ENCODE measurements at places on chromosomes 13 and 19. TPM values are rescaled to one million over a fixed set of nuclear protein-coding genes. Genes with fewer than 3 reads are reported as not detected.

CABP5 gene
- not detected for polyA plus RNA-seq

TPTE2 gene
- polyA plus RNA-seq = not detected

- no peak overlapping the region for H3K27ac ChIP-seq
- no peaks in the 10 kb centered on the region for H3K27me3 ChIP-seq
- H3K4me3 ChIP-seq = no peak overlapping the region
Measured at GRCh38 chr13:34678154-34678553, 263.9 kb upstream of the NBEA start.

DNA sequence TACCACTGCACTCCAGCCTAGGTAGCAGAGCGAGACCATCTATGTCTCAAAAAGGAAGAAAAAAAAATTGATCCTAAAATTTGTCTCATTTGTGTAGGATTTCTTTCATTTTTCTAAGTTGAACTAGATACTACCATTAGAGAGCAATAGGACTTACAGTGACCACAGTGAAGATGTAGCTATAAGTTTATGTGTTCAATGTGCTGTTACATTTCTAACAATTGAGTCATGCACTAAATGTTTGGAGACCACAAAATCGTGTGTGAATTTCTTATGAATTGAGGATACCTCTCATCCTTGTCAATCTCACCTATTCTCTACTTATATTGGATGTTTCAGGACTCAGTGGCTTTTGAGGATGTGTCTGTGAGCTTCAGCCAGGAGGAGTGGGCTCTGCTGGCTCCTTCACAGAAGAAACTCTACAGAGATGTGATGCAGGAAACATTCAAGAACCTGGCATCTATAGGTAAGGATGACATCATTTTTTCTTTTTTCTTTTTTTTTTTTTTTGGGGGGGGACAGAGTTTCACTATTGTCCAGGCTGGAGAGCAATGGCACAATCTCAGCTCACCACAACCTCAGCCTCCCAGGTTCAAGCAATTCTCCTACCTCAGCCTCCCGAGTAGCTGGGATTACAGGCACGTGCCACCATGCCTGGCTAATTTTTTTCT, 12.8 kb downstream of the ZNF791 start:
- no peaks in the 10 kb centered on the region for H3K4me1 ChIP-seq
- H3K36me3 ChIP-seq = peaks cover 3% of the 10 kb centered on the region
- H3K27me3 ChIP-seq = no peaks in the 10 kb centered on the region
- H3K4me3 ChIP-seq = no peak overlapping the region
- DNase-seq = no peak

DNA sequence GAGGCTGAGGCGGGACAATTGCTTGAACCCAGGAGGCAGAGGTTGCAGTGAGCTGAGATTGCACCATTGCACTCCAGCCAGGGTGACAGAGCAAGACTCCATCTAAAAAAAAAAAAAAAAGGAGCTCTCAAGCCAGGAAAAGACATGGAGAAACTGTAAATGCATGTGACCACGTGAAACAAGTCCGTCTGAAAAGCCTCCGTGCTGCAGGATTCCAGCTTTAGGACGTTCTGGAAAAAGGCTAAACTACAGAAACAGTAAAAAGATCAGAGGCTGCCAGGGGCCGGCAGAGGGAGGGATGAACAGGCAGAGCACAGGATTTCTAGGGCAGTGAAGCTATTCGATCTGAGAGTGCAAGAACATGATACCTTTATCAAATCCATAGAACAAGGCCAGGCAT, 40.7 kb upstream of the NDUFS7 start:
- H3K27ac ChIP-seq = no peak overlapping the region
- no peak for DNase-seq
- no peak overlapping the region for H3K4me3 ChIP-seq

DNA sequence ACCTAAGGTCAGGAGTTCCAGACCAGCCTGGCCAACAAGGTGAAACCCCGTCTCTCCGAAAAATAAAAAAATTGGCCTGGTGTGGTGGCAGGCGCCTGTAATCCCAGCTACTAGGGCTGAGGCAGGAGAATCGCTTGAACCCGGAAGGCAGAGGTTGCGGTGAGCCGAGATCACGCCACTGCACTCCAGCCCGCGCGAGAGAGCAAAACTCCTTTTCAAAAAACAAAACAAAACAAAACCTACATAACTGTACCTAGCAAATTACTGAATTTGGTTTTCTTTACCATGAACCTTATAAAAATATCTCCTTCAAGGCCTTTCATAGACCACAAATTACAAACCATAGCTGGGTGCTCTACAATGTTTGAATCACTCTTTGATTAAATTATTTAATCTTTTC, 760 bp downstream of the ZNF91 start:
- H3K4me1 ChIP-seq = peaks cover 9% of the 10 kb centered on the region
- no peak for DNase-seq
- no peaks in the 10 kb centered on the region for H3K27me3 ChIP-seq
- peak overlapping the region; percentile 71 for H3K4me3 ChIP-seq
- peak overlapping the region; percentile 92 for H3K27ac ChIP-seq

GRCh38 chr13:70370924-70371323, 262.7 kb upstream of the KLHL1 start:
- H3K36me3 ChIP-seq = no peaks in the 10 kb centered on the region
- no peaks in the 10 kb centered on the region for H3K27me3 ChIP-seq
- no peak overlapping the region for H3K4me3 ChIP-seq
- no peak overlapping the region for H3K27ac ChIP-seq
- no peak for DNase-seq
- no peaks in the 10 kb centered on the region for H3K4me1 ChIP-seq

DNA sequence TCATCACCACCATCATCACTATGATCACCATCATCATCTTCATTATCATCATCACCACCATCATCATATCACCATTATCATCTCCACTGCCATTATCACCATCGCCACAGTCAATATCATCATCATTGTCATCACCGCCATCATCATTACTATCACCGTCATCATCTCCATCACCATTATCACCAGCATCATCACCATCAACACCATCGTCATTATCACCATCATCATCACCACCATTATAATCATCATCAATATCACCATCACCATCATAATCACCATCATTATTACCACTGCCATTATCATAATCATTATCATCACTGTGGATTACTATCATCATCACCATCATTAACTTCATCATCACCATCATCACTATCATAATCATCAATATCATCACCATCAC, 17.3 kb upstream of the ARHGEF18 start:
- H3K27ac ChIP-seq = no peak overlapping the region
- no peak overlapping the region for H3K4me3 ChIP-seq
- no peaks in the 10 kb centered on the region for H3K4me1 ChIP-seq
- DNase-seq = no peak
- no peaks in the 10 kb centered on the region for H3K27me3 ChIP-seq
